ENCODE measurements at places on chromosomes 3 and 15.

DNA sequence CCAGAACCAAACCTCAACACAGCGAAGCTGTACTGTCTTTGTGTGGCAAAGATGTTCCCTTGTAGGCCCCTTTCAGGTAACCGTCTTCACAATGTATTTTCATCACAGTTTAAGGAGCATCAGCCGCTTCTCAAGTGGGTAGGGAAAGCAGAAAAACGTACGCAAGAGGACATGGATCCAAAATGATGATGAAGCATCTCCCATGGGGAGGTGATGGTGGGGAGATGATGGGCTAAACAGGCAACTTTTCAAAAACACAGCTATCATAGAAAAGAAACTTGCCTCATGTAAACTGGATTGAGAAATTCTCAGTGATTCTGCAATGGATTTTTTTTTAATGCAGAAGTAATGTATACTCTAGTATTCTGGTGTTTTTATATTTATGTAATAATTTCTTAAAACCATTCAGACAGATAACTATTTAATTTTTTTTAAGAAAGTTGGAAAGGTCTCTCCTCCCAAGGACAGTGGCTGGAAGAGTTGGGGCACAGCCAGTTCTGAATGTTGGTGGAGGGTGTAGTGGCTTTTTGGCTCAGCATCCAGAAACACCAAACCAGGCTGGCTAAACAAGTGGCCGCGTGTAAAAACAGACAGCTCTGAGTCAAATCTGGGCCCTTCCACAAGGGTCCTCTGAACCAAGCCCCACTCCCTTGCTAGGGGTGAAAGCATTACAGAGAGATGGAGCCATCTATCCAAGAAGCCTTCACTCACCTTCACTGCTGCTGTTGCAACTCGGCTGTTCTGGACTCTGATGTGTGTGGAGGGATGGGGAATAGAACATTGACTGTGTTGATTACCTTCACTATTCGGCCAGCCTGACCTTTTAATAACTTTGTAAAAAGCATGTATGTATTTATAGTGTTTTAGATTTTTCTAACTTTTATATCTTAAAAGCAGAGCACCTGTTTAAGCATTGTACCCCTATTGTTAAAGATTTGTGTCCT is 60.0 kb downstream of the AAGAB start:
- no peak for DNase-seq

GRCh38 chr15:85831415-85832113 is 36.8 kb upstream of the KLHL25 start:
- DNase-seq, result no peak

GRCh38 chr15:41966920-41967465 is 5.4 kb downstream of the EHD4 start:
- DNase-seq, result no peak

DNA sequence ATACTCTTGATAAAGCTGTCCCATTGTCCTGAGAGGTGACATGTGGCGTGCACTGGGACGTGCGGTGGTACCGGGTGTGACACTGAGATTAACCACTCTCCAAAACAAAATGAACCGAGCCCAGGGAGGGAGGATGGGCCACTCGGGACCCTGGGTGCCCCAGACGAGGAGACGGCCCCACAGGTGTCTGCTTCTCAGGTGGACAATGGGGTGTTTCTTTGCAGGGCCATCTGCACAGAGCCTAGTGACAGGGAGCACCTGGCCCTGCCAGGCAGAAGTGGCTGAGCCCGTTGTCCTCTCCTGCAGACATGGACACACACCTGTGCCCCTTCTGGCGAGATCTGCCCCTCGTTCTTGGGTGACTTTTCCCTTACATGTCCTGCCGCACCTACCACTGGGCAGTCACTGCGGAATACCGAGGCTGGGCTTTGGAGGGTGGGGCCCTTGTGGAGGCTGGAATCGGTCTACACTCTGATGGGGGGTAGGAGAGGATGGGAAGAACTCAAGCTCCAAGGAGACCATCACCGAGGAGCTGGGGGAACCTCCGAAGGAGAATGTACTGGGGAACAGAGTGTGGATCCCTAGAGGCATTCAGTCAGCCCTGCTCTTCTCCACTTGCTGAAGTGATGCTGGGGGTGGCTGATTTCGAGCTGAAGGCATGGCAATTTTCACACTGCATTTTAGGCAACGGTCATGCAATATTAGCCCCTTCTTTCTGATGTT is 153.5 kb downstream of the ATP10A start:
- no peak for DNase-seq

- DNase-seq, result no peak
Measured at GRCh38 chr15:91067036-91067435, 33.0 kb upstream of the SV2B start.

GRCh38 chr15:85742186-85742821 is 52.4 kb downstream of the KLHL25 start:
- DNase-seq, result no peak

DNA sequence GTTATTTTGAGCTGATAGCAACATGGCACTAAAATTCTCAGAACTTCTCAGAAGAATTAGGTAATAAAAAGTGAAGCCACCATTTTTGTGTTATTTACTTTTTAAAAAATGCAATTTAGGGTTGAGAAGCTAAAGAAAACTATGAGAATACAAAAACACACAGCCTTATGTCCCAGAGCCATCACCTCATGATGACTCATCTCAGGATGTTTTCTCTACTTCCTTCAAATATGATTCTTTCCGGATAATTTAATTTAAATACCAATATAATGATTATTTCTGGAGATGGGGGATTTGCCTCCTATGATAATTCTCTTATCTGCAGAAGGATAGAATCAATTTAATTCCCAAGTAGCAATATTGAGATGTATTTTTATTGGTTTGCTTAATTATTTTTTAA is 105.6 kb upstream of the BFSP2 start:
- no peak for DNase-seq

GRCh38 chr15:44381236-44381635 is 46.2 kb upstream of the CTDSPL2 start:
- DNase-seq, result no peak

Data from NCI-H774 (cell line).